Thoracic aorta (tissue), 2 donors: ENCODE measurements at places on chromosomes 4 and X.

GRCh38 chr4:78616046-78616498 is 64.5 kb downstream of the ANXA3 start:
- DNase-seq, result no peak

- DNase-seq, result no peak
Observed at GRCh38 chrX:34734383-34734782, 77.3 kb upstream of the TMEM47 start.

DNA sequence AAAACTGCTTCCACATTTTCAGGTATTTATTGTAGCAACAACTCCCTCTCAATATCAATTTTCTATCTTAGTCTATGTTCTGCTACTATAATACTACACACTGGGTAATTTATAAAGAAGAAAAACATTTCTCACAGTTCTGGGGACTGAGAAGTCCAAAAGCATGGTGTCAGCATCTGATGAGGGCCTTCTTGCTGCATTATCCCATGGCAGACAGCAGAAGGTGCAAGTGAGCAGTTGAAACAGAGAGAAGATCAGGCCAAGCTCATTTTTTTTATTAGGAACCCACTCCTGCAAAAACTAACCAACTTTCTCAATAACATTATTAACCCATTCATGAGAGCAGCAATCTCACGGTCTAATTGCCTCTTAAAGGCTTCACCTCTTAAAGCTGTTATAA is 376.0 kb downstream of the RAB28 start:
- no peak for DNase-seq

DNA sequence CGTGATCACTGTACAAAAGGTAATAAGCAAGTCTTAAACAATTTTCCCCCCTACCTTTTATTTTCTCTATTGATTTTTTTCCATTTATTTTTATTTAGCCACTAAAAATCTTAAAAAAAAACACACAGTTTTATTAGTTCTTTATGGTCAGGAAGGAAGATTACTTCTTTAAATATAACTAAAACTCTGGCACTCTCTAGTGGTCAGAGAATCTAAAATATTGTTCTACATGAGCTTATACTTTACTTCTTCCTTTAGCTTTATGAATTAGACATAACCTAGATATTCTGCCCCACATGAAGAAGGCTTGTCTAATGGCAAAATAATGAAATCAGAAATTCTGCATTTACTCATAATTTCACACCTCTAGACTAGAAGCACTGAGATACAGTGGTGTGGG is 135.2 kb downstream of the PDE5A start:
- no peak for DNase-seq

DNA sequence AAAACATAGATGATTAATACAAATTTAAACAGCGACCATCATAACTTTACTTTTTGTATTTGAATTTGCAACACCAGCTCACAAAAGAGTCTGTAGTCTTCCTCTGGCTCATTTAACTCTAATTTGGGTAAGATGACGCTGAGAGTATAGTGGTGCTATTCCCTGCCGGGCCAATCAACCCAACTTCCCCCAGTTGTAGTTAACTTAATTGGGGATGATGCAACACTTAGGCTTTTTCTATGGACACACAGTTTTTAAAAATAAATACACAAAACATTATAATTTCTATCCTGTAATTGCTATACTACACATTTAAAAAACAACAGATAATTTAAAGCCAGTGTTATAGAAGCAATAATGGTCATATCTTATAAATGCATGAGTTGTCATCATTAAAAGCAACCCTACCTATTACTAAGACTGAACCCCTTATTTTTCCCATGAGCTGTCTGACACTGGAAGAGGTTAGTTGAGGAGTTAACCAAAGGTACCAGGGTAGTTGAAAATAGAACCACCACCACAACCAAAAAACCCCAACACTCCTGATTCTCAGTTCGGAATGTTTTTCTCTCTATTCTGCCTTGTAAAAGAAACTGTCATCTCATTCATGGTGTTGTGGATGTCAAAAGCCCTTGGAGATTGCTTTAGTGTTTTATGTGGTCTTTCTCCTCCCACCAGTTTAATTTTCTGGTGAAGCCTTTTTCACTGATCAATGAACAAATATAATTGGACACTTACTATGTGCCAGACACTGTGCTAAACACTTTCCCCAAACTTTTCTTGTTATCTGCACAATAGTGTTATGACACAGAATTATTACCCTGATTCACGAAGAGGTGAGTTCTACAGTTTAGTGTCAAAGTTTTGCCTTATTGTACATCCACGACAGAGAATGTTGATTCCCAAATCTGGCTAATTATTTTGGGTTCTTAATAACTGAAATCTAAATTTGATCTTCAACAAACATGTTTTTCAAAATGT is 61.5 kb upstream of the RAPGEF2 start:
- DNase-seq, result no peak

DNA sequence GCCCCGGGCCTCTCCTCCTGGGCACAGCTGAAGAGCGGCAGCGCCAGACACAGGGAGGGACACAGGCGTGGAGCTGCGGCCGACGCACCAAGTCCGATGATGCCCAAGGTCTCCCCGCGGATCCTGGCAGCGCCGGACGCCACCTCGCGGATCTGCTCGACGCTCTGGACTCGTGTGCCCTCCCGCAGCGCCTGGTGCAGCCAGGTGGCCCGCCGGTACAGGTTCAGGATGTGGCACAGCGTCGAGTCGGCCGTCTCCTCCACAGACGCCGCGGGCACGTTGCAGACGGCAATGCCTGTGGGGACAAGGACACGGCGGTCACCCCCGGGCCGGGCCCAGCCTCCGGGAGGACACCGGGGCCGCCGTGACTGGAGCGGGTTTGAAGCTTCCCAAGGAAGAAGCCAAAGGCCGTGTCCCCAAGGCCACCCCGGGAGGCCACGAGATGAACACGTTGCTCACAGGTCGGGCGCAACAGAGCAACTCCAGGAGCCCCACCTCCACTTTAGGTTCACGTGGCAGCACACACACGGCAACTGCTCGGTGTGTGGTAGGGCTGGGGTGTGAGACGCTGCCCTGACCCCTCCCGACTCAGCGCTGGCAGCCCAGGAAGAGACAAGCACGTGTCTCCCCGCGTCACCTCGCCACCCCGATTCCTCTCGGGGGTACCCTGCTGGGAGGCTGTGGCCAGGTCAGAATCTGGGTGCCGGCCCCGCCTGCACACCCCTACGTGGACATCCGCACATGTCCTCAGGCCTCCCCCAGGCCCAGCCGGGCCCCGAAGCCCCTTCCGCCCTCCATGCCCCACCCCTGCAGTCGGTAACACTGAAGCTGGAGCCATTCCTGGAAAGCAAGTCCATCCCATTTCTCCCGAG is 23.4 kb downstream of the CTBP1 start:
- no peak for DNase-seq

- no peak for DNase-seq
Observed at GRCh38 chr4:80229590-80229989, 32.3 kb downstream of the PRDM8 start.

GRCh38 chrX:74925225-74926088 is at the start of gene NEXMIF:
NEXMIF (minus strand) TSS chrX:74925452.
- DNase-seq, result no peak

GRCh38 chr4:156941940-156942548 is 29.6 kb downstream of the PDGFC start:
- no peak for DNase-seq

GRCh38 chrX:140229191-140229590 is 263.9 kb upstream of the CXorf66 start:
- DNase-seq, result no peak

DNA sequence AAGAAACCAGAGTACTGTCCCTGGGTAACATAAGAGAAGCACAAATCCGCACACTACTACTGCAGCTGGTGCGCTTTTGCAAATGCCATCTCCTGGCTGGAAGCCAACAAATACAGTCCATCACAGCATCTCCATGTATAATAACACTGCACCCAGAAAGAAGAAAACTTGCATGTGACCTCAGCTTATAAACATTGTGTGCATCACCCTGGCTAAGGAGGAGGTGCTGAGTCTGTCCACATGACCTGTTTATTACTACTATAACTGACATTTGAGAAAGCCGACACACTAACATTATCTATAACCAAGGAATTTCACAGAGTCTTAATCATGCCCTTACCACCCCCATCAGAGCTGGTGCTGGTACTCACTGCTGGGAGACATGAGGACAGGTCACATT is 516.8 kb downstream of the CFAP47 start:
- DNase-seq, result no peak

DNA sequence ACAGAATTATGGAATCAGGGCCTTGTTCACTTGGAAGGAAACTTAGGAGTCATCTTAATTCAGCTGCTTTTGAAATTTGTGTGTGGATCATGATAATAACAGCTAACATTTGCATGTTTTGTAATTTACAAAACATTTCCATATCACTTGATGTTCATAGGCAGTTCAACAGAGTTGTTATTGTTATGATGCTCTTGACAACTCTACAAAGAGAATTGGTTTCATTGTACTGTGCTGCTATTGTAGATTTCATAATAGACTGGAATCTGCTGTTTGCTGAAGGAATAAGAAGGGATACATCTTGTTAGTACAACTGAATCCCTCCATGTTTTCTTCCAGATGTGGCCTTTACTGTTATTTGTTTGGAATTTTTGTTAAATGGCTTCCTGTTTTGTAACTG is 83.5 kb downstream of the CNKSR2 start:
- no peak for DNase-seq

DNA sequence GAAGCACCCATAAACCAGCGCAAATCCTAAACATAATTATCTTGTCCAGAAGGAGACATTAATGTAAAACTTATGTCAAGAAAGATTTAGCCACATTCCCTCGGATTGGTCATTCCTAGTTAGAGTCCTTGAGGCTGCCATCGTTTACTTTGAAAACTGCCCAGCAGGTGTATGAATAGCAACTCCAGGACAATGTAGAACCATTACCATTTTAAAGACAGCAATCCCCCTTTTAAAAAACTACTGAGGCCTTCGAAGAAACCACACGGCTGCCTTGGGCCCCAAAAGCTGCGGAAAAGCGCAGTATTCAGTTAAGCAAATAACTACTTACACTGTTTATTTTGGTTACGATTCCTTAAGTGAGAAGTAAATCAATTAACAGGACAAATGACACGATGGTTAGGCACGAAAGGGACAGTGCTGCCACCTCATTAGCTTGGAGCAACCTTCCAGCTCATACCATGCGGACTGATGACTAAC is 822 bp upstream of the SGMS2 start:
- DNase-seq, result no peak

GRCh38 chr4:67658302-67658701 is 42.7 kb downstream of the UBA6 start:
- no peak for DNase-seq

DNA sequence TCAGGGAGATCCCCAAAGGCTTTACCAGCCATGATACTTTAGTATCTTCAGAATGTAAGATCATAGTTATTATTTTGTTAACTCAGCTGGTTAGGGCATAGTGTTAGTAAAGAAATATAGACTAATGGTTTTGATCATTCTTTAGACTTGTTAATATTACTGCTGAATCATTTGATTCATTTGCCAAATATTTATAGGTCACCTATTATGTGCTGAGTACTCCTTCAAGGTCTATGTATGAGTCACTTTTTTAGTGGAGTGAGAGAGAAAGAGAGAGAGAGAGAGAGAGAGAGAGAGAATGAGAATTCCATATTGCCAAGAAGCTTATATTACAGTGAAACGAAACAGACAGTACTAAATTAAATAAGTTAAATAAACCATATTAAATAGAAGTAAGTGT is 110.3 kb downstream of the UBE2NL start:
- DNase-seq, result no peak

GRCh38 chr4:175309041-175309440 is 390.9 kb downstream of the ADAM29 start:
- no peak for DNase-seq

GRCh38 chr4:173420324-173420752 is 21.4 kb upstream of the SCRG1 start:
- no peak for DNase-seq

GRCh38 chr4:152327606-152328453 is 208.1 kb downstream of the FBXW7 start:
- no peak for DNase-seq

DNA sequence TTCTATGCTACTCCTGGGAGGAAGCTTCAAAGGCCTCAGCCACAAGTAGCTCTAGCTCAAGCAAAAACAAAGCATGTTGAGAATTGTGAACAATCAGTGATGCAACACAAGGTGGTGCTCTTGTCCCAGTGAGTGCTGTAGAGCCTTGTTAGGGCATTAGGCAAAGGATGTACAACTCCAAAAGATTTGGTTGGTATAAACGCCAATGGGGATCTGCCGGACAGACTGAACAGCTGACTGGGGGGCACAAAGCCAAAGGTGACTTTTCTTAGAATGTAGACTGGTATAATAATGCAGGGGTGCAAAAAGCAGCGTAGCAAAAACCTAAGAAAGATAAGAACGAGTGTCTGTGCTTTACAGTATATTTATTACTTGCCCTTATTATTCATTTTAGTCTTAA is 62.6 kb upstream of the ALB start:
- DNase-seq, result no peak

GRCh38 chrX:1300449-1300848 is 31.8 kb downstream of the CSF2RA start:
- DNase-seq, result no peak

- DNase-seq, result no peak
Observed at GRCh38 chr4:84800256-84800655, 166.2 kb downstream of the WDFY3 start.

- no peak for DNase-seq
Observed at GRCh38 chr4:90061881-90062280, 65.3 kb upstream of the CCSER1 start.
